ENCODE measurements at places on chromosomes 2 and 18.

DNA sequence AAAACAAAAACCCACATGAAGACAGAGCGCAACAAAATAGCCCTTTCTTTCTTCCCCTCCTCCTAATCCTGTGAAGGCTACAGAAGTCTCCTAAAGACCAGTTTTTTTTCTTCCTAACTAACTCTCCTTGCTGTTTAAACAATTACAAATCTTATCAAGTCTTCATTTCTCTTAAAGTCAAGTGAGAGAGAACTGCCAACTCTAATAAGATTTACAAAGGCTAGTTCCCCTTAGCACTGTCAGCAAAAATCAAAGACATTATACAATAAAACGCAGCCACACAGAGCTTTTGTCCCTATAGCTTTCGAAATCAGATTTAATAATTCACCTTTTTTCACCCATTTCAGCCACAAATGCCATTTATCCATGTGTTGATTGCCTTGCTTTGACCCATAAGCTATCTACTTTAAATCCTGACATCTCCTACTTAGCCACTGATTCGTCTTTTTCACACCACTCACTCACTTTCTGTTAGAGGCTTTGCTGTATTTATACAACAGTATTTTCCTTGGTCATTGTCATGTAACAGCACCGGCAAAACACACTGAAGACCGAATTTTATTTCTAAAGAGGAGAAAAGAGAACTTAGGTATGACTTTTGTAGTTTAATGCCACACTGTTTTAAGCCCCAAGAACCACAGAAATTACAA is 5.9 kb downstream of the NRXN1 start:
- no peak for DNase-seq

- no peak for DNase-seq
These were observed 373.3 kb upstream of the RAB12 start for GRCh38 chr18:8235894-8236293.

DNA sequence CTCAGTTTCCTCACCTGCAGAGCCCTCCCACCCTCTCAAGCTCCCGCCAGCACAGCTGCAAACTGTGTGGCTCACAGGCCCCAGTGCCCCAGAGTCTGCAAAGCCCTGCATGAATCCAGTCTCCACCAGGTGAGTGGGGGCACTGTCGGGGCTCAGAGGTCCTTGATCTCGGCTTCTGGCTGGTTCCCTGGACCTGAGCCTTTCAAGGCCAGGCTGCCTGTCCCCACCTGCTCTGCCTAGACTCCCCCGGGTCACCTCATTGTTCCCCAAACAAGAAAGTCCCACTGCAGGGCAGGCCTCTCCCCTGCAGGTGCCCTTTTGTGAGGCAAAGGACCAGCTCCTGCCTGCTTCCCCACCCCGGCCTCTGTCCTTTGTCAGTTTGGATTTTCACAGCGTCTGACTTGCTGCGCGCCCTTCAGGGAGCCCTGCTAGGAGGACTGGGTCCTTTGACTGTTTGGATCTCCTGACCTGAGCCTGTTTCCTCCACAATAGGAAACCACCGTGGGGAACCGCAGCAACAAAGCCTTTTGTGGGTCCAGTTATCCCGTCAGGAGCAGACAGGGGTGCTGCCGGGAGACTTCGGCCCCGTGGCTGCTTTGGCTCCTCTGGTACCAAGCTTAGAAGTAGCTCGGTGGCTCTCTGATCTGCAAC is 200.5 kb upstream of the HDAC4 start:
- peak; percentile 7 for DNase-seq

GRCh38 chr2:173891315-173892037 is 73.7 kb downstream of the SP3 start:
- DNase-seq: no peak

- no peak for DNase-seq
These were observed 321.8 kb upstream of the SPRED2 start for GRCh38 chr2:65754219-65754618.

GRCh38 chr18:6543330-6543908 is 128.7 kb upstream of the L3MBTL4 start:
- DNase-seq: no peak

DNA sequence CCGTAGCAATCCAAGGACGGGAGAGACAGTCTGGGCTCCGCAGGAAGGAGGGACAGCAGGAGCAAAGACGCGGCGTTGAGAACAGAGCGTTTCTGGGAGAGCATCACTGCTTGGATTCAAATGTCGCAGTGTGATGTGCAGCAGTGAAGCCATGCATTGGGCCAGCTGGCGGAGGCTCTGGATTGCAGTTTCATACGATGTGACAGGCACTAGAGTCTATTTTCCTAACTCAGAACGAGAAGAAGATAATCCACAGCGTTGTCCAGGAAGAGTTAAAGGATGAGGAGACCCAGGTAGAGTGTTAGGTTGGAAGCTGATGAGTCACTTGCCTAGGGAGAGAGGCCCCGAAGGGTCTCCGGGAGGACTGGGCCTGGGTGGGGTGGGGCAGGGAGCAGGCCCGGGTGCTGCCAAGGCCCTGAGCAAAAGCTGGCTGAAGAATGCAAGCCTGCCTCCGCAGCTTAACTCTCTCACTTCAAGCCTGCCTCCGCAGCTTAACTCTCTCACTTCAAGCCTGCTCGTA is 17.7 kb upstream of the SEMA4C start:
- DNase-seq: no peak

GRCh38 chr2:137467246-137467862 is 496.9 kb upstream of the HNMT start:
- DNase-seq: peak; percentile 18

DNA sequence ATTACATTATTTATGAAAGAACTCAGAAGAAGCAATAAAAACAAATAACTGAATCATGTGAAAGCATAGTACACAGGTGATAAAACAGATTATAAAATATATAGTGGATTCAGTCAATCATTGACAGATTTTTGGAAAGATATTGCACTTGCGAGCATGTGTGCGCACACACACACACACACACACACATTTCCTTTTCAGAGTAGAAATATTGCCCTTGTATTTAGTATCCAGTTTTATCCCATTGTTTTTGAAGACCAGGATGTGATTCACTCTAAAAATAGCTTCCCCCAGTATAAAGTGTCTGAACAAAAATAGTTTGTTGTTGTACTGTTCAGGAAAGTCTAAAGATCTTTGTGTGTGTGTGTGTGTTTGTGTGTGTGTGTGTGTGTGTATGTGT is 145.5 kb downstream of the CALCRL start:
- DNase-seq: no peak

GRCh38 chr2:45293182-45293581 is 283.9 kb upstream of the SIX2 start:
- no peak for DNase-seq

DNA sequence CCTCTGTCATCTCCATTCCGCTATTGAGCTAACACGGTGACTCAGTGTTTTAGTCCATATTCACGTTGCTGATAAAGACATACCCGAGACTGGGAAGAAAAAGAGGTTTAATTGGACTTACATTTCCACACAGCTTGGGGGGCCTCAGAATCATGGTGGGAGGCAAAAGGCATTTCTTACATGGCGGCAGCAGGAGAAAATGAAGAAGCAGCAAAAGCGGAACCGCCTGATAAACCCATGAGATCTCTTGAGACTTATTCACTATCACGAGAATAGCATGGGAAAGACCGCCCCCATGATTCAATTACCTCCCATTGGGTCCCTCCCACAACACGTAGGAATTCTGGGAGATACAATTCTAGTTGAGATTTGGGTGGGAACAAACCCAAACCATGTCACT is 22.6 kb upstream of the CXXC1 start:
- no peak for DNase-seq

DNA sequence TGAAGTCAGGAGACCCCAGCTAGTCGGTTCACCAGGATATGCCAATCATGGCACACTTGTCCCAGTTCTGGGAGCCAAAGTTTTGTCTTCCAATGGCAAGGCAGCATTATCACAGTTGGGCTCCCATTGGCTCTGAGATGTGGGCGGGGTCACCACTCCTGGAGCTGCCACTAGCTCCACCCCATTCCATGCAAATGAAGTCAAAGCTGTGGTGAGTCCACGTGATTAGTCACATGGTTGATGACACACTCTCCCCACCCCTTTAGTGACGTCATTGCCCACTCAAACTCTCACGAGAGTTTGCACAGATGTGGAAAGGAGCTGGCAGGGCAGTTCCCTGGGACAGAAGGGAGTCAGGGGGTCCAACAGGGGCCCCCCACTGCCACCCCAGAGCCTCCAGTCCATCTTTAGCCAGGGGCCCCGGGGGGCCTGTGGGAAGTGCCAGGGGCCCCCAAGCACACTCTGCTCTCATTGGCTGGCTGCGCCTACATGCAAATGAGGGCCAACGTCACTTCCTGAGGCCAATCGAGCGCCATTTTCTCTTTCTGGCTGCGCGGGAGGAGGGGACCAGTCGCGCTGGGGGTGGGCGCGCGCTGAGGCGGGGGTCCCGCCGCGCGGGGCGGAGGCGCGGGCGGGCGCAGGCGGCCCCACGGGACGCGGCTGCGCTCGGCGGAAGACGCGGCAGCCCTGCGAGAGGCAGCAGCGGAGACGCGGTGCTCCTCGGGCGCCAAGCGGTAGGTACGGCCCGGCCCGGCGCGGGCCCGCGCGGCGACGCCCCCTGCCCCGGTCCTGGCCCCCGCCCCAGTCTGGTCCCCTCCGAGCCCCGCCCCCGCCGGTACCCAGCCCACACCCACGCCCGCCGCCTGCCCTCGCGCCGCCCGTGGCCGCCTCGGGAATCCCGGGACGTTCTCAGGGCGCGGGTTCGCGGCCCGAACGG is at the start of gene ADNP2:
Gene ADNP2 (plus strand): TSS at position 524 of the 937 bp plus-strand sequence. CDS start 8,281 bp downstream, outside the sequence.
- peak; percentile 92 for DNase-seq

GRCh38 chr2:163768881-163769695 is 33.3 kb upstream of the FIGN start:
- no peak for DNase-seq

GRCh38 chr2:6771634-6772611 is 93.8 kb downstream of the CMPK2 start:
- DNase-seq: no peak

GRCh38 chr2:160174322-160174721 is 25.8 kb downstream of the ITGB6 start:
- no peak for DNase-seq

GRCh38 chr2:11482473-11483035 is 16.6 kb upstream of the E2F6 start:
- no peak for DNase-seq

DNA sequence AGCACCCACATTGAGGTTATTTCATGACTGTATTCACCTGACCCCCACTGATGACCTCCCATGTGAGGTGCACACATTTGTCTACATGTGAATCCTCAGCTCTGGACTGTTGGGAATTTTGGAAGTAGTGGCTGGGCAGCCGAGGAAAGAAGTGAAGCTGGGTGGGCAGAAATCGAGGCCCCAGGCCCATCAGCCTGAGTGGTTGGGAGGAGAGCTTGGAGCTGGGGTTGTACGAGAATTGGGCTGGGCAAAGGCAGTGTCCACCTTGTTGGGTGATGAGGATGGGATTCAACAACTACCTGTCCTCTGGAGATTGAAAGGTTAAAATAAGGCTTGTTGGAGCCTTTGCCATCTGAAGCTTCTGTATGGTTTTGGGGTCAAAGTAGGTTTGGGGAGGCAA is 35.8 kb downstream of the AGAP1 start:
- no peak for DNase-seq

DNA sequence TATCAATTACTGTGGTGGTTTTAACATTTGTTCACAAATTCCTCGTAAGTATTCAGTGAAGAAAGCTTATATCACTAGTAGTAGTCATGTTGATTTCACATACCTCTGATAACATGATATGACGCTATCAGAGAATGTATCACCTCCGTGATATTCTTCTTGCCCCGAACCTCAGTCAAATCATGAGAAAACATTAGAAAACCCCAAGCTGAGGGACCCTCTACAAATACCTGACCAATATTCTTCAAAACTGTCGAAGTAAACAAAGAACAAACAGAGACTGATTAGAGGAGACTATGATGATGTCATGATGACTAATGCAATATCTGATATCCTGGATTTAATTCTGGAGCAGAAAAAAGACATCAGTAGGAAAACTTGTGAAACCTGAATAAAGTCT is 85.6 kb upstream of the SPOPL start:
- no peak for DNase-seq

- no peak for DNase-seq
These were observed 238.9 kb downstream of the CYP26B1 start for GRCh38 chr2:71908798-71909197.

GRCh38 chr2:64930258-64930671 is 58.9 kb upstream of the SLC1A4 start:
- DNase-seq: no peak

GRCh38 chr2:239117831-239118230 is 269.9 kb downstream of the TWIST2 start:
- DNase-seq: no peak

DNA sequence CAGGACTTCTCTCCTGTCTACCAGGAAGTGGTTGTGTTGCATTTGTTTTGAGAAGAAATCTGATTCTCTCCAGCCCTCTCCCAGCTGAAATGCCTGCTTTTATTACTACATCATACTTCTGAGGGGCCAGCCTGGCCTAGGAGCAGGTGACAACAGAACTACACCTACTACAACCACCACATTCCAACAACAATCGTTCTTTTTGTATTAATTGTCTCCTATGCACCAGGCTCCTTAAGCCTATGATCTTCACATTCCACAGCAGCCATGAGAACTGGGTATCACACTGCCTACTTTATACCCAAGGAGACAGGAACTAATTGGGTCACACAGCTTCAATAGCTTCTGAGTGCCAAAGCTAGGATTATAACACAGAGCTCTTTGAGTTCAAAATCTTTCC is 167.7 kb downstream of the TDRD15 start:
- no peak for DNase-seq

GRCh38 chr18:67145586-67146292 is 370.8 kb downstream of the DSEL start:
- no peak for DNase-seq

DNA sequence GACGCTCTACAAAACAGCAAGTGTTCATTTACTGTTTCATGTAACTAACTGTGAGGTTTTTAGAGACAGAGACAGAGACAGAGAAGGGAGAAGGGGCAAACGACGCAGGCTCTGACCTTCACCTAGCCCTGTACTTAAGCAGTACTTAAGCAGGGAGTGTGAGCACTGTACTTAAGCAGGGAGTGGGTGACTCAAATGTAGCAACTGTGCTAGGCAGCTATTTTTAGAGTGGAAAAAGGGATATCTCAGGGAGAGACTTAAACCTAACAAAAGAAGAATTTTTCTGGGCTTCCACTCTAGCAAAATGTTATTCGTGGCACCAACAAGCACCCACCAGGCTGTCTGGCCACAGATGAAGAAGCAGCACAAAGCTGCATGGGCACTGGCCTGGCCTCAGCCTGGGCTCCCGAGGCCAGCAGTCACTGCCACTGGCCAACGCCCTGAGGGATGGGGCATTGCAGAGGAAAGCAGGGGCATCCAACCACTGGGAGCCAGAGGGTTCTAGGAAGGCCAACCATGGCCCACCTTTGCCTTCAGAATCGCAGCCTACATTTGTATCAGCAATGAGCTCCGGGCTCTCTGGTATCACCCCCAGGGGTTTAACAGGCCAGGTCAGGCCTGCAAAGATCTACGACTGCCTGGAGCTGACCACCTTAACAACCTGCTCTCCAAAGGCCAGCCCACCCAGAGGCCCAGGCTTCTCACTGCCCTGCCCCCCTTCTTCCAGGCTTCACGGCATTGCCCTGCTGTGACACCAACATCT is 154.3 kb downstream of the TTC32 start:
- DNase-seq: no peak

- no peak for DNase-seq
These were observed 18.2 kb downstream of the PMS1 start for GRCh38 chr2:189802396-189802912.
